Fibroblast of lung (primary cell): ENCODE measurements at places on chromosomes 7 and 10. TPM values are rescaled to one million over a fixed set of nuclear protein-coding genes. Genes with fewer than 3 reads are reported as not detected.

DNA sequence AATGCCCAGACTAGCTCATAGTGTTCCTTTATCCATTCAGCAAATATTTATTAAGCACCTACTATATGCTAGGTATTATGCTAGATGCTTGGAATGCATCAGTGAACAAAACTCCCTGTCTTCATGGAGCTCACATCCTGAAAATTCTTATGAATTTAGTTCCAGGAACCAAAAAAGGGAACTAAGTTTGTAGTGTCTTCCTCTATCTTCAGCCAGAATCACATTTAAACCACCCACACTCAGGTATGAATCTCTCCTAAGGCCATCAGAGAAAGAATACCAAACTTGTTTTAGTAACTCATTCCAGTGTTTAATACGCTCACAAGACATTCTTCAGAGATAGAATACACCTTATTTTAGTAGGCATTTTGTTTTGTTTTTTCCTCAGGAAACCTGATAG, 10.1 kb upstream of the EGR2 start:
- no peak for DNase-seq

DNA sequence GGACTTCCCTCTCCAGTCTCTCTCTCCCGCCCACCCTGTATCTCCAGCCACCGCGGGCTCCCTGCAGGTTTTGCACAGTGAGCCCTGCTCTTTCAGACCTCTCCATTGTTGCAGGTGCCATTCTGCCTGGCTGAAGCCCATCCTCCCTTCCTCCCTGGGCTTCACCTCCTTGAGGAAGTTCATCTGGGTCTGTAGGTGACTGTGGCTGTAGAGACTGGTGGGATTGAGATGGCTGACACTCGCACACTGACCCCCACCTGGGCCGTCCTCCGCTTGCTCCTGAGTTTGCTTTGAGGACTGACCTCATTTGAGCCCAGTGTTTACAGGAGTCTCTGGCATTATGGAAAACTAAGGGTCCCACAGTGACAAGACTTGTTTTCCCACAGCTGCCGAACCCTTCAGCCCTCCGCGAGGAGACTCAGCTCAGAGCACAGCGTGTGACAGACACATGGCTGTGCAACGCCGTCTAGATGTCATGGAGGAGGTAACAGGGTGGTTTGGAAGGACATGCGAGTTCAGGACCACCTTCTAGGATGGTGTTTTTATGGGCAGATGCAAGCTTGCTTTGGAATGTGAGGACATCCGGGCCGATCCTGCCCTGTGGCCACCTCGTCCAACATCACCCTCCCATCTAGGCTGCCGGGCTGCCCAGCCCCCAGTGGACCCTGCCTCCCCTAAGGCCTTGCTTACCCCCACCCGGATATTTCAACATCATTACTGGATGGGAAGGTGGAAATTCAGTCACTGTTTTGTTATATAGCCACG, 9.3 kb downstream of the PLAC9 start:
- DNase-seq = no peak

- peak; percentile 39 for DNase-seq
These were observed 71.2 kb downstream of the DNMBP start for GRCh38 chr10:99938563-99938962.

The COMTD1 gene
- 5.6 and 8.3 TPM in 2 replicates for total RNA-seq

DNA sequence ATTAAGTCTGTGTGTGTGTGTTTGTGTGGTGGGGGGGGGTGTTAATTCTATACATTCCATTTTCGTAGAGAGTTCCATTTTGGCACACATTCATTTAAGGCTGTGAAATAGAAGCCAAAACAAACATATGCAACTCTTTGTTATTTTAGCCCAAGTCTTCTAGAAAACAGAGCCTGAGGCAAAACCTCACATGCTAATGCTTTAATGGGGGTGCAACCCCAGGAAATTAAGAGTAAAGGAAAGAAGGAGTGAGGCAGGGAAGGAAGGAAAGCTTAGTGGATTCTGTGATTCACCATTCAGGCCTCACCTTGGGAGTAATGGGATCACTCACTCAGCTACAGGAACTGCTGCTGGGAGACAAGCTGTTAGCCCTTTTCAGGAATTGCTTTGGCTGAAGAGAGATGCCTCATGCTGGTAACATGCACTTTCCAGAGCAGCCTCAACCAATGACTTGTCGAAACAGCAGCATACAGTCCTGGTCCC, 73.0 kb upstream of the CTTNBP2 start:
- DNase-seq = peak; percentile 10

- peak; percentile 75 for DNase-seq
These were observed 18.7 kb downstream of the TACR2 start for GRCh38 chr10:69397972-69398371.

DNA sequence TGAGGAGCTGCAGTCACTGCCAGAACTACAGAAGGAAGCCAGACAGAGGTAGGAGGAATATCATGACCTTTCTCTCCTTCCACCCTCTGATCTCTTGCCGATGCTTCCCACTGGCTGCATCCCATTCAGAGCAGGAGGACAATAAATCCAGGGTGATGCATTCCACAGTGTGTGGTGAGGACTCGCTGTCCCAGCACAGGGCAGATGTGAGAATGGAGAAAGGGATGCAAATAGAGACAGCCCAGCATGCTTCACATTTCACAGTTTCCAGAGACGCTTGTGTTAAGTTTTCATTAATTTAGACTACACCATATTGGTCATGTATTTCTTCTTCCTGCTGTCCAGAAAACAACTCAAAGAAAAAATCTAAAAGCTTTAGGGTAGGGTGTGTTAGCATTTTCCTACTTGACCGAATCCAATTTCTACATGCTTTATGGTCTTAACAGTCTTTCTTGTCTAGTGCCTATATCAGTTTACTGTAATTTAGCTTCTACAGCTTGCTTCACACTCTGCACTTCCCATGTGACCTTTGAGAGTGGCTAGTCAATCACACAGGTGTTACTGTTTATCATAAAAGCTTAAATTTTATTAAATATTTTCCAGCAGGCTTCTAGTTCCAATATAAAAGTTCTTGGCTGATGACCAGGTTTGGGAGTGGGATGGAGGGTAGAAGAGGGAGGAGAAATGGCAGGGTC, 155.6 kb downstream of the RAPGEF5 start:
- DNase-seq = no peak

GRCh38 chr10:107094824-107095522, 69.5 kb downstream of the SORCS1 start:
- DNase-seq = no peak

DNA sequence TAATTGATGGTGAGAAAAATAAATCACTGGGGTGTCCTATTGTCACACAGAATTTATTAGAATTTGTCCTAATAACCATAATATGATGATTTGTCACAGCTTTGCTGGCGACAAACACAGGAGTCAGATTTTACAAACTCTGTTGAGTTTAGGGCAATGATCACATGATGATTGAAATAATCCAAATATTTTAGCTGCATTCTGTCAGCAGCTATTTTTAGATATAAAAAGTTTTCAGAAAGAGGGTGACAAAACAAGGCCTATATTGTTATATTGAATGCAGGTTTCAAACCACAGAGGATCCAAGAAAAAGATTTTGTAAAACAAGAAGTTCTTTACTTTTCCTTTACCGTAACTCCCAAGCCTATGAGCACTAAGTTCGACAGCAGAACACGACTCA, 178.8 kb downstream of the ADAM12 start:
- DNase-seq = no peak

The LSM8 gene
- 36.8 and 39.5 TPM in 2 replicates for total RNA-seq

DNA sequence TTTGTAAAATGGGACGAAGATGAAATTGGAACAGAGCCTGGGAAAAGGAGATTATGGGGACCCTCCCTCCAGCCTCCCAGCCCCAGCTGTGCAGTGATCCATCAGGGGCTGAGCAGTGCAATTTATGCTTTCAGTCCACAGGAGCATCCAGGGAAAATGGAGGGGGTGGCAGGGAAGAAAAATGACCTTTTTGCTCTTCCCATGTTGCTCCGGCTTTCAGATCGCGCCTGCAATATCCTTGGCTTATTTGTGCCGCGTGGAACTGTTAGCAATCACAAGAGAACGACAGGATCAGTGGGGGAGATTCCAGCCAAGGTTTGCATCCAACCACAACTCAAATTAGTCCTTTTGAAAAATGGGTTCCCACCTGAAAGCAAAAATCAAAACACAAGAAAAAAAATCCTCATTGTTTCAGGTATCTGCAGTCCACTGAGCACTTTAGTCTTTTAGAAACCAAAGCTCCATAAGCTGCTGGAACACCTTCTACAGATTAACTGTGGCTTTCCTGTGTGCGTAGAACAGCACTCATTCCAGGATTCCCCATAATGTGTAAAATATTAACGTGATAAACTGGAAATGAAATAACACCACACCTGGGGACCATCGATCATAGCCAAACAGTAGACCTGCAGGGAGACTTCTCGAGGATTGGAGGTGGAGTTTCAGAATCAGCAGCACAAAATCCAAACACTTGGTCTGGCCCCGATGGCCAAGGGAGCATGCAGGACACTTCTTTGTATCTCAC, 30.7 kb upstream of the SFMBT2 start:
- DNase-seq = no peak

The CFTR gene
- total RNA-seq = under 0.01 and 0.26 TPM in 2 replicates

The CYP3A7 gene
- 23.9 and 37.8 TPM in 2 replicates for total RNA-seq

DNA sequence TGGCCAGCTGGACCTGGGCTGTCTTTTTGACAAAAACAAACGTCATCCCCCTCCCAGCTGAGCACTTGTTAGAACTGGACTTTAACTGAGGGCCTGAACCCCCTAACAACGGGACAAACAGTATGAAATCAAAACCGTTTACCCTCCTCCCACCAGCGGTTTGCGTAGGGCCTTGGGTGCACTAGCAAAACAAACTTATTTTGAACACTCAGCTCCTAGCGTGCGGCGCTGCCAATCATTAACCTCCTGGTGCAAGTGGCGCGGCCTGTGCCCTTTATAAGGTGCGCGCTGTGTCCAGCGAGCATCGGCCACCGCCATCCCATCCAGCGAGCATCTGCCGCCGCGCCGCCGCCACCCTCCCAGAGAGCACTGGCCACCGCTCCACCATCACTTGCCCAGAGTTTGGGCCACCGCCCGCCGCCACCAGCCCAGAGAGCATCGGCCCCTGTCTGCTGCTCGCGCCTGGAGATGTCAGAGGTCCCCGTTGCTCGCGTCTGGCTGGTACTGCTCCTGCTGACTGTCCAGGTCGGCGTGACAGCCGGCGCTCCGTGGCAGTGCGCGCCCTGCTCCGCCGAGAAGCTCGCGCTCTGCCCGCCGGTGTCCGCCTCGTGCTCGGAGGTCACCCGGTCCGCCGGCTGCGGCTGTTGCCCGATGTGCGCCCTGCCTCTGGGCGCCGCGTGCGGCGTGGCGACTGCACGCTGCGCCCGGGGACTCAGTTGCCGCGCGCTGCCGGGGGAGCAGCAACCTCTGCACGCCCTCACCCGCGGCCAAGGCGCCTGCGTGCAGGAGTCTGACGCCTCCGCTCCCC, at the start of gene IGFBP1:
Gene IGFBP1, plus strand, starts transcription at position 304 of the 808 bp plus-strand sequence. Its CDS starts 165 bp downstream, at position 469.
- peak; percentile 45 for DNase-seq

- DNase-seq = peak; percentile 68
These were observed at the start of gene FAM13C for GRCh38 chr10:59362144-59362958. TSS of gene FAM13C (minus strand) at chr10:59362549. CDS start at chr10:59362460, 89 bp downstream.

The TSPAN33 gene
- total RNA-seq = 0.17 and 0.77 TPM in 2 replicates

The CUBN gene
- 0.51 and 1.3 TPM in 2 replicates for total RNA-seq

DNA sequence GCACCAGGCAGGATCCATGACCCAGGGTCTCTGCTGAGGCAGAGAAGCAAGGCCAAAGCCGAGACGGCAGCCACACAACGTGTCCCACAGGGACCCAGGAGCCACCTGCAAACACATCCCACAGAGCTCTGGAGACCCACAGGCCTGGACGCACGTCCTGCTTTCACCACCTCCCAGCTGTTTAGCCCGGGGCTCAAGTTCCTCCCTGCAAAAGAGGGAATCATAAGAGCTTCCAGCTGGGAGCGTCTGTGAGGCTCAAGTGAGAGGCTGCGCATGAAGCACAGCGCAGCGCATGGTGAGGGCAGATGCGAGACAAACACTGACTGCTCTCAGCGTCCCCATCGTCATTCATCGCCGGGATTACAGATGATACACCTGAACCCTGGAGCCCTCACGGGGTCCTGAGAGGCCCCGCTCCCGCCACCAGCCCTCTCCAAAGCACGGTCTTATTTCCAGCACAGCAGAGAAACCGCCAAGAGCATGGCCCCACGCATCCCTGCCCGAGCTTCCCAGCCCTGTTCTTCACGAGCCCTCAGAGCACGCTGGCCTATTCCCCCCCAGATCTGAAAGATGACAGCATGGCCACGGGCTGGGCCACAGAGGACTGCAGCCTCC, 88.7 kb downstream of the MAD1L1 start:
- no peak for DNase-seq

The NXPH1 gene
- not detected in 2 replicates for total RNA-seq

DNA sequence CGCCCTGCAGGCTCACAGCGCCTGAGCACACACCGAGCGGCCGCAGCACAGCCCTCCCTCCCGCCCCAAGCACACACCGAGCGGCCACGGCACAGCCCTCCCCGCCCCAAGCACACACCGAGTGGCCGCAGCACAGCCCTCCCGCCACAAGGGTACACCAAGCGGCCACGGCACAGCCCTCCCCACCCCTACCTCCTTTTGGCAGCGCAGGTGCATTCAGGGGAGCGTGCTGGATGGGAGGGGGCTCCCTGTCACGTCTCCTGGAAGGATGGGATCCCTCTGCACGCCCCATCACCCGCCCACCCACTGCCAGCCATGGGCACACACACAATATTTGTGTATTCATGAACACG, 482.6 kb downstream of the DNAJB6 start:
- no peak for DNase-seq

The OR2A5 gene
- not detected in 2 replicates for total RNA-seq

DNA sequence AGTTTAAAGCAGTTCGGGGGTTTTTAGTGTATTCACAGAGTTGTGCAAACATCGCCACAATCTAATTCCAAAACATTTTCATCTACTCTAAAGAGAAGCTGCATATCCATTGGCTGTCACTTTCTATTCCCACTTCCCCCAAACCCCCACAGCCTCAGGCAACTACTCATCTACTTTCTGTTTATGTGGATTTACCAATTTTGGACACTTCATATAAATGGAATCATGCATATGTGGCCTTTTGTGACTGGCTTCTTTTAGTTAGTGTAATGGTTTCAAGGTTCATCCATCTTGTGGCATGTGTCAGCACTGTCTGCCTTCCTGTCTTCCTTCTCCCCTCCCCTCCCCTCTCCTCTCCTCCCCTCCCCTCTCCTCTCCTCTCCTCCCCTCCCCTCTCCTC, 78.5 kb upstream of the FZD1 start:
- DNase-seq = no peak

GRCh38 chr10:43808136-43808535, 159.5 kb upstream of the ZNF32 start:
- peak; percentile 60 for DNase-seq

DNA sequence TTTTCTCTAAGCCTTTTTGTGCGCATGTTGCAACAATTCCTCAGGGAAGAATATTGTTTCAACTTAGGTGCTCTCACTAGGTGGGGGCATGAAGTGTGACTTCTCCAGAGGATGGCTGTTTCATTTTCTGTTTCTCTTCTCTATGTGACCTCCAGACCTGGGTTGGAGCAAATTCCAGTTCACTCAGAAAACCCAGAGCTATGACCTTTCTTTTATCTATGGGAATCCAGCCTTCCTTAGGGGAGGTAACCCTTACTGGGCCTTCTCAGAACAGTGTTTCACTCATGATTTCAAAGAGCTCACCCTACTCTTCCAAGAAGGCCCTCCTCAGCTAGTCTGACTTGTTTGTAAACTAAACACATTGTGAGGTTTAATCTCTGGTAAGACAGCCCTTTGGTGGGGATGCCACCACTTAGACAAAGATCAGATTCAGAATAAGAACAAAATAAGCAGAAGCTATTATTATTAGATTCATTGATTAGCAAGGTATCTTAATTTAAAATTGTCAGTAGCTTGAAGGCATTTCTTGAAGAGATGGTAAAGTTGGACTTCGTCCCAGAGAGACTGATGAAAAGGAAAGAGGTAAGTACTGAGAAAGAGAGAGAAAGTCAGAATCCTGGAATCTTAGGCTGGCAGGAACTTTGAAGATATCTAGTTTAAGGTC, 16.6 kb upstream of the TAS2R60 start:
- DNase-seq = no peak

The RPEL1 gene
- 0.17 and 0.26 TPM in 2 replicates for total RNA-seq

The OR6B1 gene
- not detected in 2 replicates for total RNA-seq

GRCh38 chr7:94406696-94407095, 12.0 kb downstream of the COL1A2 start:
- no peak for DNase-seq
